HL-60 (cell line): ENCODE measurements at places on chromosomes 11 and 22.

DNA sequence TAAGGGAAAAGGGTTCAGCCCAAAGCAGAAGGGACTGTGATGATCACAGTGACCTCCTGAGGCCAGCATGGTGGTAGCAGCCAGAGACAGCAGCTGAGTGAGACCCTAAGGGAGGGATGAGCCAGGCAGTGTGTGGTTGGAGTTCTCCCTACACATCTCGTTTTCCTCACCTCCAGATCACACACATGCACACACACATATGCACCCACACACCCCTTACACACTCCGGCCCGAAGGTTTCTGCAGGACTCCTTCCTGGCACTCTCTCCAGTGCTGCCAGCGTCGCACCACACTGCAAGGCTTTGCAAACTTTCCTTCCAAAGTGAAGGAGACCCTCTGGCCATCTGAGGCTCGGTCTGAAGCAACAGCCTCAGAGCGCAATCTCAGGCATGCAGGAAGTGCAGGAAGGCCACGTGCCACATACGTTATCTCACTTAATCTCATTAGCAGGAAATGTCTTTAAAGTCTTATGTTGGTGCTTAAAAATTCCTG, 26.9 kb upstream of the TP53I11 start:
- peak; percentile 15 for DNase-seq

DNA sequence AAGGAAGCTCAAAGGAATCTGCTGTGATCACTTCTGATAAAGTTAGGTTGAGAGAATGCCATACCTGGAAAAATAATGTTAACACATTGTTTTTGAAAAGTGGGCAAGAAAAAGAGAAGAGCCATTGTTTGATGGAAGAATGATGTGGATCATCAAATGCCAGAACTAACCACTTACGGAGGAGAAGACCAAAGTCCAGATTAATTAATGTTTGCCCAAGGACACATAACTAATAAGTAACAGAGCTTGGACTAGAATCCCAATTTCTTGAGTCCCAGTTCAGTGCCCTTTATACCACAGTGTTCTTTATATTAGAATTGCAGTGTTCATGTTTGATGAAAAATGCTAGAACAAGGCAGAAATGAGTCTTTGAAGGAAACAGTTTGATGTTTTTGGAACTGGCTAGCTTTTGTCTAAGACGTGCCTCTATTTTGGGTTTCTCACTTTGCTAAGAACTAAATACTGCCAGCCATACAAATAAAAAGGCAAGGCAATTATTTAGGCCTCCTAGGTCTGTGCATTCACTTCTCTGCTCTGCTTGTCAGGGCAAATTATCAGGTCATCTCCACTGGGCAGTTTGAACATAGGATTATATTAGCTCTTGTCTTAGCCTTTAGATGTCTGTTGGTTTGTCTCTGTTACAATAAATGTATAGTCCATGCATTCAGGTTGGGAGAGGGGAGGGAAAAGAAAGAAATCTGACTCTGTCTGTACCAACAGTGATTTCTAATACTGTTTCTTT, 72.3 kb downstream of the TRIM44 start:
- no peak for DNase-seq

DNA sequence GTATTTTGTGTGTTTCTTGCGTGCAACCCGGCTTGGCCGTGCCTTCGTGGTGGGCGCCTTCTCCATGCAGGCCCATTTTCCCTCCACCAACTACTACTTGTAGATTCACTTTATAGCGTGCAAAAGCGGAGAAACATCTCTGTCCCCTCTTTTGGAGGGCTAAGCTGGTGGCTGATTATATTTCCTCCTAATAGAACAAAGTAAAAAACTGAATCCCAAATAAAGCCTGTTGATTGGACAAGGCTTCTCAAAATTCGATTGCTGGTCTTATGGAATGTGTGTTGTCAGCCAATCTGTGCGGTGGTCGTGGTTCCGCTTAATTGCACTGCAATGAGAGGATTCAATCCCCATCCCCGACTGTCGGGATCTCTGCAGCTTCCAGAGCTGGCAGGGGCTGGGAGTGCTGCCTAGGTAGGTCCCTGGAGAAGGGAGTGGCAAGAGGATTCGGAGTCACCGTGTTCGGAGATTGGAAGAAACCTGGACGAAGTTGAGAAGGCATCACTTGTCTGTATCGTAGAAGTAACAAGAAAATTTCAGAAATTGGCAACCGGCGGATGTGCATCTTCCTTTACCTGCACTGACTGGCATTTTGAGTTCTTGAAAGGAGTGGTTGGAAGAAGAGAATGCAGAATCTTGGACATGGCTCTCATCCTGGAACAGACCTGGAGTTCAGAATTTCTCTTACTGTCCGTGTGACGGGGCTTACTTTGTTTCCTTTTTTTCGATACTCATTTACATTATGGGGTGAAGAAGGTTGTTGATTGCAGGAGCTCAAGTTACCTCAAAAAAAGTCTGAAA, 1.1 kb downstream of the HMGXB4 start:
- DNase-seq = peak; percentile 11

- no peak for DNase-seq
Measured at GRCh38 chr11:64048042-64048854, 12.5 kb downstream of the FLRT1 start.

DNA sequence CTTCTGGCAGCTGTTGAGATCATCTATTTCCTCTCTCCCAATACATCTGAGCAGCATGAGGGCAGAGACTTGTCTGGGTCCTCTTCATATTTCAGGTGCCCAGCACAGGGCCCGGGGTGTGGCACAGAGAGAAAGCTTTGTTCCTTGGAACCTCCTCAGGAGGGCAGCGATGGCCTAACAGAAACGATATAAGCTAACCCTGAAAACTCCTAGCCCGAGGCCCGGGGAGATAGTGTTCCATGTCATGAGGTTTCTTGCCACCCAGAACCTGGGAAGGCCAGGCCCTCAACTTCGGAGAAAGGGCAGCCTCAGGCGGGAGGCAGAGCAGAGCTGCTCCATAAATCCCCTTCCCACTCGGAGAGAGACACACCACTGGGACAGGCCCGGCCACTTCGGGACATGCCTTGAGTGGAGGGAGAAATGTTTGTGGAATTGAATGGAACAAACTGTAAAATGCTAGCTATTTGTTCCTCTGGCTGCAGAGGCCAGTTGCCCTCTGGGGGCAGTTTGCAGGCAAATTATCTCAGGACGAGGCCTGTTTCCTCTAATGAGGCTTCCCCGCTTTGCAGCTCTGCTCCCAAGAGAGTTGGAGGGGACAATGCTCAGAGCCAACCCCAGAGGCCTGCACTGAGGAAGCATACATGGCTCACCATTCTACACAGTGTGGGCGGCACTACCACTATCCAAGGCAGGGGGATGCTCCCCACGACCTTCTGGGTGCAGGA, 11.6 kb downstream of the ARRB1 start:
- no peak for DNase-seq

GRCh38 chr11:47257517-47258316, at the start of gene NR1H3:
Gene NR1H3 (plus strand): TSS chr11:47257996. CDS start chr11:47259217, 1,221 bp downstream.
- DNase-seq = peak; percentile 50

GRCh38 chr11:77068457-77069335, 1.9 kb downstream of the CAPN5 start:
- DNase-seq = no peak

GRCh38 chr11:3944198-3944597, 88.7 kb downstream of the STIM1 start:
- DNase-seq = no peak

DNA sequence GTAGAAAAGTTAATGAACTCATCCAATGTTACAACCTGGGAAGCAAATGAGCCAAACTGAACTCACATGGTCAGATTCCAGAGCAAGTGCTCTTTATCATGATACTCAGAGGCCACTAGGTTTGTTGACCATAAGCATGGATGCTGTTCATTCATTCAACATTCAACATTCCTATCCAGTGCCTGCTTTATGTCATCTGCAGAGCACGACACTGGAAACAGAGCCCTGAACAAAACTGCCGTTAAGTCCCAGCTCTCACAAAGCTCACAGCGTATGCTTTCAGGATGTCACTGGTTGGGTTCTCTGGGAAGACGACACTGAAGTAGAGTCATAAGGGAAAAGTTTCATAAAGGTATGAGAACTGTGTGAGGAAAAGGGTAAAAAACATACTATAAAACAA, 105.8 kb upstream of the TRIM77 start:
- no peak for DNase-seq

DNA sequence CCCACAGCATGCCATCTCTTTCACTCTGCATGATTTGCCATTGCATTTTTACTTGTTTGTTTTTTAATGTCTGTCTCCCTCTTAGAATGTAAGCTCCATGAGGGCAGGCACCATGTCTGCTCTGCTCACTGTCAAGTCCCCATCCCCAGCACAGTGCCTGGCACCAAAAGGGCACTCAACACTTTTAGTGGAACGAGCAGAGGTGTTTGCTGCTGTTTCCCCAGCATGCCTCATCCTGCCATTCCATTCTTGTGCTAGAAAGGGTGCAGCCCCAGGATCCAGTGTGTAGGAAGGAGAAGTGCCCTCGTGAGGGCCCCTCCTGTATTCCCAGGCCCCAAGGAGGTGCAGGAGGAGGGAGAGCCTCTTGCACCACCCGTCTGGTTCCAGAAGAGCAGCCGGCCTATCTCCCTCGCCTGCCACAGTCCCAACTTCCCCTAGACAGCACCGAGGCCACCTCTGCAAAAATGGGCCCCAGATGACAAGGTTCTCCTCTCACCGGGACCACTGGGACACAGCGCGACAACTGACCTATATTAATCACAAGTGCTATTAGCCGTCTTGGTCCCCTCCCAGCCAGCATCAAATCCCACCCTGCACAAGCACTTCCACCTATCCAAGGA, 33.3 kb upstream of the CACNG2 start:
- peak; percentile 45 for DNase-seq

- no peak for DNase-seq
Measured at GRCh38 chr11:48263423-48263911, at the start of gene OR4X1. Gene OR4X1 (plus strand): TSS chr11:48263861. CDS start chr11:48263861, 0 bp downstream.

GRCh38 chr11:129976328-129976727, 26.3 kb downstream of the PRDM10 start:
- no peak for DNase-seq

GRCh38 chr11:104490182-104490581, 326.2 kb upstream of the PDGFD start:
- no peak for DNase-seq

DNA sequence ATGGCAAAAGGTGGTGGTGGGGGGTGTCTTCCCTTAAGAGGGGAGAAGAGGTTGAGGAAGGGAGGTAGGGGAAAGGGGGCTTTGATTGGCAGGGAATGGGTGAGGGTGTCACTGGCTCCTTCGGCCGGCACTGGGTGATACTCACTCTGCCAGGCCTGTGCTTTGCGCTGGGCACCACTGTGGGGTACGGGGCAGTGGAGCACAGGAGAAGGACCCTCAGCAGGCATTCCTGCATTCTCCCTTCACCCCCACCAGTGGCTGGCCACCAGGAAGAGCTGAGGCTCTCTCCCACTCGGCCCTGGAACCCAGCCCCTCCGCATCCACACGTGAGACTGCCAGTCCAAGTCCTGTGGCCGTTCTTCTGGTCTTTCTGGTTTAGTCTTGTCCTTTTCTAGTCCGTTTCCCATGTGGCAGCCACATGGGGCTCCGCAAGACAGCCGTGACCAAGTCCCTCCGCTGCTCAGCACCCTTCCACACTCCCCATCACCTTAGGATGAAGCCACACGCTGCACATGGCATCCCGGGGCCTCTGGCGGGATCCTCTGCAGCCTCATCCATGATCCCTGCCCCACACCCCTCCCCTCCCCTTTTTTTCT, 8.0 kb downstream of the CAPN5 start:
- DNase-seq = no peak

DNA sequence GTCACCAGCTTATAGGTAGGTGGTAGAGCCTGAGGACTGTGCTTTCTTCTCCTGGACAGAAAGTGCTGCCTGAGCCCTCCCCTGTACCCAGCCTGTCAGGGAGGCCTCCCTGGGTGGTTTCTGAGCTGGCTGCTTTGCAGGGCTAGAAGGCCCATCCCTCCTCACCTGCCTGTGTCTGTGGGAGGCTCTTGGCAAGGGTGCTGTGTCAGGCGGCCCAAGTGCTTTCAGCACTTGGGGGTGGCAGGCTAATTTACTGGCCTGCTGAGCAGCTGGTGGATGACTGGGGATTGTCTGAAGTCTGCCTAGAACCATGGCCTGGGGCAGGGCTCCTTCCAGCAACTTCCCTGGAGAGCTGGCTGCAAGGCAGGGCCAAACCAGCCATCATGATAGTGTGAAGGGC, 139.0 kb upstream of the NAV2 start:
- no peak for DNase-seq

DNA sequence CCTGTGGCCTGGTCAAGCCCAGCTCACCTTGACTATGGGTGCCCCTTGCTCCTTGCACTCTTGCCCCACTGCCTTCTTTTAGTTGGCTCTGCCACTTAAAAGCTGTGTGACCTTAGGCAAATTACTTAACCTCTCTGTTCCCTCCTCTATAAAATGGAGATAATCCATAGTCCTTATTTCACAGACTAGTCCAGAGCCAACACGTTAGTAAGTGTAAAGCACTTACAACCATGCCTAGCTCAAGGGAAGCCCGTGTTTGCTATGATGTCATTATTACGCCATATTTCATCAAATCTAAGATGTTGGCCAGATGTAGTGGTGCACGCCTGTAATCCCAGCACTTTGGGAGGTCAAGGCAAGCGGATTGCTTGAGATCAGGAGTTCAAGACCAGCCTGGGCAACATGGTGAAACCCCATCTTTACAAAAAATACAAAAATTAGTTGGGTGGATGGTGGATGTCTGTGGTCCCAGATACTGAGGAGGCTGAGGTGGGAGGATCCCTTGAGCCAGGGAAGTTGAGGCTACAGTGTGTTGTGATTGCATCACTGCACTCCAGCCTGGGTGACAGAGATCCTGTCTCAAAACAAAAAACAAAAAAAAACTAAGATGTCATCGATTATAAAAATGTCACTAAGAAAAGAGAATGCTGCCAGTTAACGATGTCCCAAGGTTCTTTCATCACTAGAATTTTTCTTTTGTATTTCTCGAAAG, 2.3 kb upstream of the CCDC88B start:
- DNase-seq = no peak

- no peak for DNase-seq
Measured at GRCh38 chr22:28759861-28760560, 12.5 kb upstream of the CCDC117 start.
